ENCODE measurements at places on chromosomes 3 and 15.

GRCh38 chr15:70715840-70716485, 47.4 kb downstream of the UACA start:
- DNase-seq = no peak

GRCh38 chr3:197828-198491, 1.4 kb downstream of the CHL1 start:
- no peak for DNase-seq

- DNase-seq = no peak
These were observed 292.9 kb upstream of the RORA start for GRCh38 chr15:61521953-61522352.

DNA sequence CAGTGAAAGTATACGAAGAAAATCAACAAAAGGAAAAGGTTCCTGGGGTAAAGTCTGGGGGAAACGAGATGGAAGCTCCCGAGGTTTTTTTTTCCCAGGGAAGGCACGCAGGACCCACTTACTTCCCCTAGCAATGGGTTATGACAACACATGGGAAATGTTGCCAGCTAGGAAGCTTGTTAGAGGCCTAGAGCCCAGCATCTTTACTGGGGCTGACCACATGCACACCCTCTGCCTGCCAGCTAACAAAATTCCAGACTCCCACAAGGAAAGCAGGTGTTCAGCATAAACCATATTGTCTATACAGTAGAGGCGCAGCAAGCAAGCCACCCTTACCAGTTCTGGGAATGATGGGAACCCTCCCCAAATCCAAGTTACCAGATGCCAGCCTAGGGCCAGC, 258.8 kb upstream of the NR2E3 start:
- DNase-seq = no peak

DNA sequence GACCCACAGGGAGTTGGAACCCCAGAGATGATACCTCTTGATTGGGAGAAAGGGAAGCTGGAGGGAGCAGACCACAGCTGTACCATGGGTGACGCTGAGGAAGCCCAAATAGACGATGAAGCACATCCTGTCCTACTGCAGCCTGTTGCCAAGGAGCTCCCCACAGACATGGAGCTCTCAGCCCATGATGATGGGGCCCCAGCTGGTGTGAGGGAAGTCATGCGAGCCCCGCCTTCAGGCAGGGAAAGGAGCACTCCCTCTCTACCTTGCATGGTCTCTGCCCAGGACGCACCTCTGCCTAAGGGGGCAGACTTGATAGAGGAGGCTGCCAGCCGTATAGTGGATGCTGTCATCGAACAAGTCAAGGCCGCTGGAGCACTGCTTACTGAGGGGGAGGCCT, 201.1 kb downstream of the AKAP13 start:
- no peak for DNase-seq

GRCh38 chr3:141708367-141708766, 29.7 kb upstream of the RNF7 start:
- no peak for DNase-seq

DNA sequence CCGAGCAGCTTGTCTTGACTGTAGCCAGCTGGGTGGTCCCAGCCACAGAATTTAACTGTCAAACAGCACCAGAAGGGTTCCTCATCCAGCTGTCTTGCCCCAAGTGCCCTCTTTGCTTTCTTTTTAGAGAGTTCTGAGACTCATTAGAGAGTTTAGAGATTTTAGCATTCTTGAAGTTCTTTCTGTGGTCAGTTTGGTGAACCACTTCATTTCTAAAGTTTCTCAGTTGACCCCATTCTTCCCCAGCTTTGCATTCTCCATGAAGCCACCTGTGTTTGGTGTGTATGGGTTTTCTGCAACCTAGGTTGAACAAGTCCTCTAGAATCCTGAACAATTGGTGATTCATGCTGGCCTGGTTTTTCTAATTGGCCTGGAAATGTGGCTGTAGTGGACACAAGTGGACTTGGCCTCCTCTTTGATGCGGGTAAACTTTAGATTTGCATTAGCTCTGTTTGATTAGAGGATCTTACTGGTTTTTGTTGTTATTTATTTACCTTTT, 33.7 kb downstream of the FLNB start:
- DNase-seq = no peak

- DNase-seq = no peak
These were observed 98.7 kb upstream of the BFSP2 start for GRCh38 chr3:133301194-133301593.

GRCh38 chr15:60324706-60325438, 72.9 kb downstream of the ANXA2 start:
- DNase-seq = no peak

DNA sequence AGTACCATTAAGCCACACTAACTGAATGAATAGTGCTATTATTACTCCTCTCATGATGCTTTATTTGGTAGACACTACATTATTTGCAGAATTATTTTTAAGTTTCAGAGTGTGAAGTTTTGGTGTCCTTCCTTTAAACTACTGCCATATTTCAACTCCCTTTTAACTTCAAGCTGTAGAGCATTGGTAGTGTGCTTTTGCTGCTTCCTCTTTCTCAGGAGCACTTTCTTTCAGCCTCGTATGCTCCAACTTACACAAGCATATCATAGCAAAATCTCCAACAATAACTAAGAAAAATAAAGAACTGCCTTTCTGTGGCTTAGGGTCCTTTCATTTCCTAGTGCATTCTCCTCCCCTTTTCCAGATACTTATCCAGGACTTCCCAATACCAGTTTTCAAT, 476.4 kb upstream of the AGTR1 start:
- DNase-seq = no peak

DNA sequence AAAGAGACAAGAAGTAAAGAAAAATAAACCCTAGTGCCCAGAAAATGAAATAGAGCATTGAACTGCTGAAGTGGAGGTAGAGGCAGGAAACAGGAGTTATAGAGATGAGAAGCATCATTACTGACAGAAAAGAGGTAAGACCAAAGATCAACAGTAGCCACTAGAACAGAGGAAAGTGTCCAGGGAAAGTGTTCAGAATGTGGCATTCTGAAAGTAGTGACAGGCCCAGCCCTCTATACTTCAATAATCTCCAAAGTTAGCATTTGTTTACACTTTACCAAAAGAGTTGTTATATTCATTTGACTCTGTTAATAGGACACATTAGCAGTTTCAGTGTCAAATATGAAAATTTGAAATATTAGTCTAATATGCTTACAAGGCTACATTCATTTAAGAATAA, 727.1 kb upstream of the NECTIN3 start:
- no peak for DNase-seq

GRCh38 chr3:177478170-177478867, 281.0 kb upstream of the TBL1XR1 start:
- DNase-seq = no peak

- DNase-seq = no peak
These were observed 6.9 kb upstream of the PPP1R2 start for GRCh38 chr3:195549931-195550519.

- DNase-seq = no peak
These were observed 70.6 kb upstream of the SNRK start for GRCh38 chr3:43215663-43216275.

- no peak for DNase-seq
These were observed 26.1 kb downstream of the GRK7 start for GRCh38 chr3:141789281-141789680.

DNA sequence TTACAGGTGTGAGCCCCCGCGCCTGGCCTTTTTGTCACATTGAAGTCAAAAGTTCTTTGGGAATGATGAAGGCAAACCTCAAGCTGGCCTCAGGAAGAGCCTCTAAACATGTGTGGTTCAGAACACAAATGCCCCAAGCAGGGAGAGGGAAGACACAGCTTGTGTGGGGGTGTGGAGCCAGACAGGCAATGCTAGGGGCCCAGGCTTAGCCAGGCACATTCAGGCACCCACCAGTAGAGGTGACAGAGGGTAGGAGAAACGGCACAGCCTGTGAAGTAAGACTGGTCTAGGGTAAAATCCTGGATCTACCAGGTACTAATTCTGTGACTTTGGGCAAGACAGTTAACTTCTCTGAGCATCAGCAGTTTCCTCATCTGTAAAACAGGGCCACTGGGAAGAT, 3.5 kb downstream of the HDC start:
- no peak for DNase-seq

GRCh38 chr3:97835761-97836160, 13.9 kb downstream of the CRYBG3 start:
- DNase-seq = no peak

DNA sequence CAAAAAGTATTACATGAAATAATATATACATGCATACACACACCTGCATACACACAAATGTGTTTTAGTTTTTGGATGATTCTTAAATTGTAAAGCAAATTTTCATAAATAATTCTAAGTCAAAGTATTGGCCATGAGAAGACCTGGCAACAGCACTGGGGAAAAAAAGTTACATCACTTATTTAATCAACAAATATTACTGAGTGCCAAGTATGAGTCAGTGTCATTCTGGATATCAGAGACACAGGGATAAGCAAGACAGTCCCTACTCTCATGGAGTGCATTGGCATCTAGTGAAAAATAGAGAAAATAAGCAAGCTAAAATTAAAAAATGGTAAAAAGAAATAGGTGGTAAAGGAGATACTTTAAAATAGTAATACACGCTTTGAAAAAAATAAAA, 29.4 kb upstream of the GUCA1C start:
- DNase-seq = no peak

DNA sequence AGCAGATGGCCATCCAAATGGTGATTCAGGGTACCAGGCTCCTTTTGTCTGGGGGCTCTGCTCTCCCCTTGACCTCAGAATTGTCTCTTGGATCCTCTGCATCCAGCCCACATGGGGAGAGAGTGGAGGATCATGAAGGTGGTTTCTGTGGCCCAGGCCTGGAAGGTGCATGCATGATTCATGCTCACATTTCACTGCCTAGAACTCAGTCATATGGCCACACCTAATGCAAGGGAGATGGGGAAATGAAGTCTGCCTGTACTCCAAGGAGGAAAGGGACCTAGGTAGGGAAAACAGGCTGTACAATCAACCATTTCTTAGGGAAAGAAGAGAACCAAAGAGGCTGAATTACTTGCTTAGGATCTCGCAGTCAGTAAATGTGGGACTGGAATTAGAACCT, 15.1 kb downstream of the HRG start:
- no peak for DNase-seq

DNA sequence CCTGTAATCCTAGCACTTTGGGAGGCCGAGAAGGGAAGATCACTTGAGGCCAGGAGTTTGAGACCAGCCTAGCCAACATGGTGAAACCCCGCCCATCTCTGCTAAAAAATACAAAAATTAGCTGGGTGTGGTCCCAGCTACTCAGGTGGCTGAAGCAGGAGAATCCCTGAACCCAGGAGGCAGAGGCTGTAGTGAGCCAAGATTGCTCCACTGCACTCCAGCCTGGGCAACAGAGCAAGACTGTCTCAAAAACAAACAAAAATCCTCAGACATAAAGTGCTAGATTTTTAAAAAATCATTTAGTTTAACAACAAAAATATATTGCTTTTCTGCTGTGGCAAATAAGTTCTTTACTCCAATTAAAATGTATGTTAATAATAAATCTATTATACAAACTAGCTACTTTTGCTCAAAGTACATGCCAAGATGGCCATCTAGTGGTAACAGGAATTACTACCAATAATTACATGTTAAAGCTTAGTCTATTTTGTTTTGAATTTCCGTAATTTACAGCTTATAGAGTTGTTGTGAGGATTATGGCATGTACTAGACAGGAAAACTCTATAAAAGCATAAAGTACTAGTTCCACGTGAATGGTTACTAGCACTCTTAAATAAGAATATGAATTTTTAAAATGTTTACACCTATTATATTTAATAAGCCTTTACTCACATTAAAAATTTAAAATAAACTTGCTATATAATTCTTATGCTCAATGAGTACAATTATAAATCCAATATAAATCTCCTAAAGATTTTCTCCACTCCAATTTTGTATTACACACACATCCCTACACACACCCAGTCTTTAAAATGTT, 39.0 kb downstream of the GABPB1 start:
- DNase-seq = peak; percentile 19

DNA sequence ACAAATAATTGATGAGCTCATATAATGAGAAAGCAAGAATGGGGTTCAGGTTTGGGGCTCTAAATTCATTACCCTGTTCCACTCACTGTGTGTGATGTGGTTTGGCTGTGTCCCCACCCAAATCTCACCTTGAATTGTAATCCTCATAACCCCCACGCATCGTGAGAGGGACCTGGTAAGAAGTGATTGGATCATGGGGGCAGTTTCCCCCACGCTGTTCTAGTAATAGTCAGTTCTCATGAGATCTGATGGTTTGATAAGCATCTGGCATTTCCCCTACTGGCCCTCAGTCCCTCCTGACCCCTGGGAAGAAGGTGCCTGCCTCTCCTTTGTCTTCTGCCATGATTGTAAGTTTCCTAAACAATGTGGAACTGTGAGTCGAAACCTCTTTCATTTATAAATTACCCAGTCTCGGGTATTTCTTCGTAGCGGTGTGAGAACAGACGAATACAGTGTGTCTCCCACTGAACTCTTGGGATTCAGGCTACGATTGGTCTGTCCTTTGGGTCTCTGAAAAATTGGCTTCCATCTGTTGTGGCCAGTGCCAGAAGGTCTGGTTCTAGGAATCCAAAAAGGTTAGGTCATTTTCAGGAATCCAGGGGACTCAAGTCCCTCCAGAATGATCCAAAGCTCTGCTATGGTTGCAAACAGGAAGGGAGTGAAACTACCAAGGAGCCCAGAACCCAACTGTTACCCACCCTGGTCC, 87.7 kb downstream of the XXYLT1 start:
- DNase-seq = no peak

DNA sequence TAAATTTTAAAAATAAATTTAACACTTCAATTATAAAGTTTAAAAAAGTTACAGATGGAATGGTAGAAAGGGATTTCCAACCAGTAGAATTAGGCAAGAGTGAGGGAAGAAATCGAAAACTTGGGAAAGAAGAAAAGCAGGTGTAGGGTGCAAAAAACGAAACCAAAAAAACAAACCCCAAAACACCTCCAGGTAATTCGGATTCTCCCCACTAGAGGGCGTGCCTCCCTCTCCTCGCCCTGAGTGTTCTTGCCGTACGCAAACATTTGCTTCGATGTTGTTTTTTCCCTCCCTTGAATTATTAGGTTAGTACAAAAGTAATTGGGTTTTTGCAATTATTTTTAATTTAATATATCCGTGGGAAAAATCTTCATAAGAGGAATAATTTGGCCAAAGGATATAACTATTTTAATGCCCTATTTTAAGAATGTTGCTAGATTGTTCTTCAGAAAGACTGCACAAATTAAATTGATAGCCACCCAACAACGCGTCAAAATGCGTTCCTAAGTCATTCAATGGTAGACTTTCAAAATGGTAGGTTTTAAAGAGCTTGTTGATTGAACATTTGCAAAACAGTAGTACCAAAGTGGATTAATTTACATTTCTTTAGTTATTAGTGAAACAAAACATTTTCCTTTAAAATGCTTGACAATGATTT, 63.7 kb downstream of the SLC30A4 start:
- peak; percentile 33 for DNase-seq

DNA sequence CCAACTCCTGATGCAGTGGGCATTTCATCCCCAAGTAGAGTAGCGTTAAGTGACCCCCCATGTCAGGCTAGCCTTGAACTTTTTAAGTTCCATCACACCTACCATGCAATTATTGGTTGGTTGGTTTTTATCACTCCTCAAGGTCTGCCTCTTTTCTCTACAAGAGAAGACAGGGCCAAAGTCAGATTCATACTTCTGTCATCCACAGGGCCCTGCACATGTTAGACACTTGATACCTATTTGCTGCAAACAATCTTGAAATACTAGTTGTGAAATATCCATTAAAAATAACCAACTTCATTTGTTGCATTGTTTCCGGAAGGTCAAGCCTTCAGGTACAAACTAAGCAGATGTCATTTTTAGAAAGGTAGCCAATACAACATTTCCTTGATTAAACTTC, 1.2 kb downstream of the CMSS1 start:
- DNase-seq = no peak

Measured in SHP77 treated with DMSO at 0.1 percent for 48 hours (cell line).